ENCODE measurements at places on chromosomes 4 and X.

GRCh38 chr4:41709844-41710481 is 38.6 kb downstream of the PHOX2B start:
- peak; percentile 63 for DNase-seq

DNA sequence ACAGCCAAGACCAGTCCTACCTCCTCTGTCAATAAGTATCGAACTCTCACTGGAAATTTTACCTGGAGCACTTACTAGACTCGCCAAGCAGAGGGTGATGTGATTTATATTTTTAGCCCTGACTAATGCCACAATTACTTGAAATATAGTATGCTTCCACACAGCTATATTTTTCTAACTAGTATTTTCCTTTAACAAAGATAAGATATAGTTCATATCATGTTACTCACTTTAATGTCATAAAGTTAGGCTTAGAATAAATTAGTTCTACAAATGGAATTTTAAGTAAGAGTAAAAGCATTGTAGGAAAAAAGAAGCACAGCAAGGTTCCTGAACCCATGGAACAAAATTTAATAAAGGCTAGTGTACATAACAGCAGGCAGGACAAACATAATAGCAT is 16.0 kb upstream of the NKX6-1 start:
- DNase-seq: no peak

GRCh38 chr4:74331252-74331651 is 23.0 kb downstream of the EPGN start:
- no peak for DNase-seq

DNA sequence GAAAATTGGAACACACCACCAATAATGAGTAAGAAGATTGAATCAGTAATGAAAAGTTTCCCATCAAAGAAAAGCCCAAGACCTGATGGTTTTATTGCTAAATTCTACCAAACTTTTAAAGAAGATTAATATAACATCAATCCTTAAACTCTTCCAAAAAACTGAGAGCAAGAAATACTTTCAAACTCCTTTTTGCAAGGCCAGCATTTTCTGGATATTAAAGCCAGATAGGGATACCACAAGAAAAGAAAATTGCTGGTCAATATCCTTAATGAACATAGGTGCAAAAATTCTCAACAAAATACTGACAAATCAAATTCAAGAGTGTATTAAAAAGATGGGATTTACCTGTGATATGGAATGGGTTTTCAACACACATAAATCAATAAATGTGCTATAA is 484.6 kb downstream of the ANKRD50 start:
- DNase-seq: no peak

DNA sequence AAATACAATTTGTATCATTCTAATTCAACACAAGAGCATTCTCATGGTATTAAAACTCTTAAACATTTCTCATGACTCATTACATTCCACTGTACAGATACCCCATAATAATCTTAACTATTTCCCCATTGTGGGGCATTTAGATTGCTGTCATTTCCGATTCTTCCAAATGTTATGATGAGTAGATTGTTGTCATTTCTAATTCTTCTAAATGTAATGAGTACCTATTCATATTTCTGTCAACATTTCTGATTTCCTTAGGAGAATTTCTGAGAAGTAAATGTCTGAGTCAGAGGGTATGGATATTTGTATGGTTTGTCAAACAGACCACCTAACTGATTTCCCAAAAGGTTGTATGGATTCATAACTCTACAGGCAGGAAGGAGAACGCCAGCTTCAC is 8.3 kb downstream of the S100G start:
- DNase-seq: no peak

- DNase-seq: no peak
Observed at GRCh38 chr4:41285864-41286235, 29.1 kb downstream of the UCHL1 start.

- no peak for DNase-seq
Observed at GRCh38 chrX:100445593-100445992, 35.5 kb upstream of the PCDH19 start.

DNA sequence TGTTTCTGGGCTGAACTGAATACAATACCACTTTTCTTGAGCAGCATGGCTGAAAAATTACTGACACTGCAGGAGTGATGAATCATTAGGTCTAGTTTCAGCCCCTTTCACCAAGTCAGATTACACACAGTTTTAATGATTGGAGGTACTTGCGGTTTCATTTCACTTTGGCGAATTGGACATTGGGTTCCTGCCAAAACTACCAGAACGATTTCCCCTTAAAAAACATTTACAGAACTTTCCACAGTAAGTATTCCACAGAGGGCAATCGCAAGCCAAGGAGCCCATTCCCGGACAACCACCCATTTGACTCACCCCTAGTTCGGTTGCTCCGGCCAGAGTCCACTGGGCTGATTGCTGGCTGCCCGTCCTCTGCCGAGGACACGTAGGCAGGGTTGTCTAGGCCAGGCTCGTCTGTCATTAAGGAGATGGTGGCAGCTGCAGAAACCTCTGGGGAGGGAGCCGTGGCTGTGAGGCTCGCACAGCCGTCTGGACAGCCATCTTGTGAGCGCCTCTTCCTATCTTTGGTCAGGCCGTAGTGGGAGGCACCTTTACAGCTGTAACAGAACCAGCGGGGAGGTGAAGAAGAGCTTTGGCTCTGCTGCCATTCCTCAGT is 83.5 kb downstream of the LNX1 start:
- no peak for DNase-seq

- DNase-seq: no peak
Observed at GRCh38 chr4:114389070-114389685, 209.4 kb upstream of the UGT8 start.

DNA sequence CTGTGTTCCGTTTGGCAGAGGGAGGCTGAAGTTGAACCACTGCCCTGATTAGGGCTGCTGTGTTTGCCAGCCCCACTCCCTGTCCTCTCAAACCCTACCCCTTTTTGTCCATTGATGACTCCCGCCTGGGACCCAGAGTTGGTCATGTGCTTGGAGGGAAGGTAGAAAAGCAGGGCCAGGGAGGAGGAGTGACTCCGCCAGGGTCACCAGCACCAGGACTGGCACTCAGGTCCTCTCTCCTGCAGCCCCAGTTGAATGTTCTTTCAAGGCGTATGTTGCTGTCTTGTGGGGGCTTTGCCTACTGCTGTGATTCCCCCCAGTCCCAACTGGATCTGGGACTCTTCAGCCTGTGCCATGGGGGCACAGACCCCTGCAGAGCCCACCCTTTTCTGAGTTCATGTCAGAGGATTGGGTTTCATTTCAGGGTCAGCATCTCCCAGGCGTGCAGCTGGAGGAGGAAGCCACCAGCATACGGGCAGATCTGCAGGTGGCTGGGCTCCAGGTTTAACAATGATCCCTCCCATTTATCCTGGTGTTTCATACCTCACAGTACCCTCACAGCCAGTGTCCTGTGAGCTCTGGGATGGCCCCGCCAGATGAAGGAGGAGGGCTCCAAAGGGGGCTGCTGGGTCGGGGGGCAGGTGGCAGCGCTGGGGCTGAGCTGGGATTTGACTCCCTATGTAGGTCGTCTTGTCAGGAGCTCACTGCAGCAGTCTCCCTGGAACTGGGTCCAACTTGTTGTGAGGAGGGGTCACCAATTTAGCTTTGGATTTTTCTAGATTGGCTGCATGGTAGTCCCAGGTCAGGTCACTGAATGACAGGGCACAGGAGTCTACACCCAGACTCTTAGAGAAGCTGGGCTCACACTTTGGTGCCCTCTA is 55.7 kb downstream of the MSX1 start:
- DNase-seq: no peak

- no peak for DNase-seq
Observed at GRCh38 chr4:82561786-82562563, at the start of gene TMEM150C. Gene TMEM150C, minus strand, starts transcription at chr4:82561988. Its CDS starts 57,331 bp downstream, at chr4:82504657.

DNA sequence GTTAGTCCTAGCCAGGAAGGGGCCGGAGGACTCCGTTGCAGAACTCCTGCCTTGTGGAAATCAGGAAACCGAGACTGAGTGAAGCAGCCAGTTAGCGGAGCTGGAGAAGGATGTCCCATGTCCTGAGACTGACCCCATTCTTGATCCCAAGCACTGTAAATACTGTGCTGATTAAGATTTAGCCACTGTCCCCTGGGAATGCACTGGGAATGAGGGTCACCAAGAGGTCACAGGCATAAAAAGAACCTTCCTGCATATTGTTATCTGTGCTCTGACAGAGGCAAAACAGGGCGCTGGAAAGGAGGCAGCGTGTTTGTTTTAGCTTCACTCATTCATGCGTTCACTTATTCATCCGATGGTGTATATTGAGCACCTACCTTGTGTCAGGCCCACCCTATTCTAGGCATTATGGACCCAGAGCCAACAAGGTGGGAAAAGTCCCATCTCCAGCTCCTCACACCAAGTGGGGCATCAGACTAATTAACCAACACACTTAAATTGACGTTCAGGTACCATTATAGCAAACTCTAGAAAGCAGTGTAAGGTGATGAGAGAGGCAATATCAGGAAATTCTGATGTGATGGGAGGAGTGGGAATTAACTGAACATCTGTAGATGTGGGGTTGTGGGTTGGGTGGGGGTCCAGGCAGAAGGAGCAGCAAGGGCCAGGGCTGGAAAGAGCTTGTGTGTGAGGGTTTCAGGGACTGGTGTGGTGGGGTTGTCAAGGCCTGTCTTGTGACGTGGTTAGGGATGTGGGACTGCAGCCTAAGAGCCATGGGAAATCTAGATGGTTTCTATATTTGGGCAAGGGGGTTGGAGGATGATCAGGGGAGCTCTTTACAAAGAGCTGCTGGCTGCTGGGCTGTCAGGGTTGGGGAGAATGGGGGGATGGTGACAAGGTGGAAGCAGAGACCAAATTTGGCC is 10.6 kb upstream of the SLC2A9 start:
- DNase-seq: no peak

- no peak for DNase-seq
Observed at GRCh38 chr4:128716338-128716737, 93.2 kb upstream of the JADE1 start.
